ENCODE measurements at places on chromosomes 7 and 10.

- no peak for DNase-seq
These were observed 51.2 kb downstream of the NPTX2 start for GRCh38 chr7:98668255-98668654.

DNA sequence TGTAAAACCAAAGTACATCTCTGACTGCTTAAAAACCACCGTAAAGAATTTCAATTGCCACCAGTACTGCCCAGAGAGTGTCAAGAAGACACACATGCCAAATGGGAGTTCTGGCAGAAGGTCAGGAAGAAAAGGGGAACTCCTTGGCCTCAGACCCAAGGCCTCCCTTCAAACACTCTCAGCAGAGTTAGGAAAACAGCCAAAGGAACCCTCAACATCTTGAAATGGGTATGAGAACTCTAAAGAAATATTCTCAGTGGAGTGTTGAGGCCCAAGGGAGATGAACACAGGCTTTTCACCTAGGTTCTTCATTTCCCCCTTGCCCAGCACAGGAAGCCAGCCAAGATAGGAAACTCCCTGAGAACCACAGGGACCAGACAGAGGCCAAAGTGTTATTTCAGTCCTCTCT lies 96.1 kb upstream of the ASAH2 start:
- no peak for DNase-seq

DNA sequence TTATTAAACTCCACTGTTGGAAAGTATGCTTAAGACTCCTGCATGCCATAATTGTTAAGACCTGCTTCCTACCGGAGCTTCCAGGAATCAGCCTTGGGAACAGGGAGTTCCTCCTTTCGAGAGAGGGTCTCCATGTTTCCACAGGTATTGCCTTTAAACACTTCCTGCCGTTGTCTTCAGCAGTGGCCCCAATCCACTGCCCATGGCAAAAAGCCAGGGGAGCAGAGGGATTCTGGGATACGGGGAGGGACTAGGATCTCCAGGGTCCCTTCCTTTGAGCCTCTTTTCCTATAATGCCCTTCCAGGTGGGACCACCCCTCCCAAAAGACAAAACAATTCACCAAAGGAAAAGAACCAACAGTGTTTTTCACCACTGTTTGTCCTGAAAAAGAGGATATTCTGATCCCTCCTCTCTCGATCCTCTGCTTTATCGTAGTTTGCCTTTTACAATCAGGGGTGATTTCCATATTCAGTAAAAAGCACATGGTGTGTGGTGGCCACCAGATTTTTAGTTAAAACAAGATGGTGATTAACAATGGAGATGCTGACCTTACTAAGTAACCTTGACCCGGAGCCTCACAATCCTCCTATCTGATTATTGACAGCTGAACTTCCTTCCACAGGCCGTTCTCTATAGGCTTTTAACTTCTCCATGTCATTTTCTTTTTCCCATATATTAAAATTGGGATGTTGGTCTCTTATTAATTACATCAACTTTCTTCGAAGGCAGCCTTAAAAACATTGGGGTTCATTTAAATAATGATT lies 36.0 kb downstream of the LRRC72 start:
- no peak for DNase-seq

GRCh38 chr7:18590744-18591340 lies 95.3 kb downstream of the HDAC9 start:
- no peak for DNase-seq

DNA sequence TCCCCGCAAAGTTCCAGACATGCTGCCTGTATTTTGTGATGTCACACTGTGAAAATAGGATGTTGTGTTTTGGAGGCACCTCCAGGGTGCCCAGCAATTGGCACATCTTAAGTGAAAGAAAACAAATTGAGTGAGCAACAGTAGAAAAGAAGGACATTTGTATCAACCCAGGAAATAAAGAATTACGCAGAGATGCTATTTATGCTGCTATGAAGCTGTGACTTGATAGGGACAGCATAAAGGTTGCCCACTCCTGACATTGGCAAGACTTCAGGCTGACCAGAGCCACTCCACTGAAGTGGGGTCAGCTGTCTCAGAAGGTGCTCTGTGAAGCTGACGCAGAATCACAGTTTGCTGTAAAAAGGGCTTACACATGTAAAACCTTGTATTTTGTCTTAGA lies 729.9 kb upstream of the GALNT17 start:
- no peak for DNase-seq

DNA sequence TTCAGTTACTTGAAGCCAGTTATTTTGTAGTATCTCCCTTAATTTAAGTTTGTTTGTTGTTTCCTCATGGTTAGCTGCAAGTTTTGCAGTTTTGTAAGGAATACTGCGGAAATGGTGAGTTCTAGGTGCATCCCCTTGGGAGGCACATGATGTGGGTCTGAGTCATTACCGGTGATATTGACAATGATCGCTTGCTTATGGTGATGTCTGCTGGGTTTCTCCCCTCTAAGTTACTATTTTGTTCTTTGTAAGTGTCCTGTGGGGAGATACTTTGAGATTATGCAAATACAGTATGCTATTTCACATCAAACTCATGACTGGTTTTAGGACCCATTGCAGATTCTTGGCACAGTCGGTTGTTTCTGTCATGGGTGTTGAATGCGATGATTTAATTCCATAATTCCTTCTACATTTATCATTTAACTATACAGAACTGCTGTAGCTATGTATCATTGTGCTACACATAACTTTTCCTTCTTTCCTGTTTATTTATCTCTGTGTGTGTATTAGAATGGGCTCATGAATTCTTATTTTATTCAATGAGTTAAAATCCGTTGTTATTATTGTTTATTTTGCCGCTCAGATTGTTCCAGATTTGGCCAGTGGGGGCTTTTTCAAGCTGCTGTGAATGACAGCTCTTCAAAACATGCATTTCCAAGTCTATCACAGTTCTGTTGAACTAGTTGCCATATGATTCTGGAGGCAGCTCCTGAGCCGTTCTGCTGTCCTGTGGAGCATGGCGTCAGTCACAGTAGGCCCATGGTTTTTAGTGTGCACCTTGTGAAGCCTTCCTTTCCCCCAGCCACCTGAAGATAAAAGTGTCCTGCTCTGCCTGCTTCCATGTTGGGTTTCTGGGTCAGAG lies 18.4 kb downstream of the TSPAN14 start:
- DNase-seq: no peak

DNA sequence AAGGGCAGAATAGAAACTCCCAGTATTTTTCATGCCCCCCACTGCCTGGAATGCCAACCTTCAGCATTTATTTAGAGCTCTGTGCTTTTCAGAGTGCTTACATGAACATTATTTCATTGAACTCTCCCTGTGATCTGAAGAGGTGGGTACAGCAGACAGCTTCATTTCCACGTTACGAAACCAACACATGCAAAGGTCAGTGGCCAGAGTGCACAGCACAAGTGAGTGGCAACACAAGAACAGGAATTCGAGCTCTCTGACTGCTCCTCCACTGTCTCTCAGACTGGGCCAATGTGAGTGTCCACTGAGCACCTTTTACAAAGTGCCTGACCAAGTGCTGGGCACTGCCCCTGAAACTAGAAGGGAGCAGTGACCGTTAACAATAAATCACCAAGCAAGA lies 162.9 kb downstream of the GLI3 start:
- DNase-seq: no peak

DNA sequence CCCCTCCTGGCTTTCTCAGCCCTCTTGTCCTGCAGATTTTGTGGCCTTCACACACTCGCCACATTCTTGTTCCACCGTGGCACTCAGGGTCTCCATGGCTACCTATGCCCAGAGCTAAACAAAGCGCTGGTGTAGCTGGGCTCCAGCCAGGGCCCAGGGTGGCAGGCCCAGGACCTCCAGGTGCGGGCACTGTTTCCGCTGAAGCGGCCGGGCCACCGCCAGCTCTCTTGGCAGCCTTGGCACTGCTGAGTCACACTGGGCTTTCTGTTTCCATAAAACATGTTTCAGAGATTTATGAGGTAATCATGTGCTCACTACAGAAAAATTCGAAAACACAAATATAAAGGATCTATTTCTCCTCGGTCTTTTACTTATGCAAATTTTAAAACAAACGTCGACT lies 51.3 kb downstream of the AOC1 start:
- DNase-seq: no peak

GRCh38 chr7:42666994-42667393 lies 244.9 kb downstream of the C7orf25 start:
- DNase-seq: no peak

DNA sequence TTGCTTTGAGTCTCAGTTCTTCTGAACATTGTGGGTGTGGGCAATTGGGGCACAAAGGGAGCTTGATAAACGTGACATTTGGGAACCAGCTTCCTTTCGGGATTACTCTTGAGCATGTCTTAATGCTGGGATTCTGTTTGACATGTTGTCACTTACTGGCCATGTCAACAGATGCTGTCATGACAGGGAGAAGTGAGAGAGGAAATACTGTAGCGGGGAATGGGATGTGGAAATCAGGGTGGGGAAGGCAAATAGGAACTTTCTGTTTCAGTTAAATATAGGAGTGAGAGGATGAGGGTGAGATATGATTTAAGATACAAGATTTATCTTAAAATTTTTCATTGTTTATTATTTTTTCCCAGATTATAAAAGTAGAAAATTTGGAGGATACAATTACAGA lies 83.9 kb downstream of the SEC23IP start:
- no peak for DNase-seq

- DNase-seq: no peak
These were observed 608.3 kb downstream of the MAGI2 start for GRCh38 chr7:78845155-78845554.

- DNase-seq: no peak
These were observed 271.5 kb upstream of the TEX47 start for GRCh38 chr7:89067048-89067447.

- no peak for DNase-seq
These were observed 70.3 kb upstream of the GSDME start for GRCh38 chr7:24827589-24827988.

DNA sequence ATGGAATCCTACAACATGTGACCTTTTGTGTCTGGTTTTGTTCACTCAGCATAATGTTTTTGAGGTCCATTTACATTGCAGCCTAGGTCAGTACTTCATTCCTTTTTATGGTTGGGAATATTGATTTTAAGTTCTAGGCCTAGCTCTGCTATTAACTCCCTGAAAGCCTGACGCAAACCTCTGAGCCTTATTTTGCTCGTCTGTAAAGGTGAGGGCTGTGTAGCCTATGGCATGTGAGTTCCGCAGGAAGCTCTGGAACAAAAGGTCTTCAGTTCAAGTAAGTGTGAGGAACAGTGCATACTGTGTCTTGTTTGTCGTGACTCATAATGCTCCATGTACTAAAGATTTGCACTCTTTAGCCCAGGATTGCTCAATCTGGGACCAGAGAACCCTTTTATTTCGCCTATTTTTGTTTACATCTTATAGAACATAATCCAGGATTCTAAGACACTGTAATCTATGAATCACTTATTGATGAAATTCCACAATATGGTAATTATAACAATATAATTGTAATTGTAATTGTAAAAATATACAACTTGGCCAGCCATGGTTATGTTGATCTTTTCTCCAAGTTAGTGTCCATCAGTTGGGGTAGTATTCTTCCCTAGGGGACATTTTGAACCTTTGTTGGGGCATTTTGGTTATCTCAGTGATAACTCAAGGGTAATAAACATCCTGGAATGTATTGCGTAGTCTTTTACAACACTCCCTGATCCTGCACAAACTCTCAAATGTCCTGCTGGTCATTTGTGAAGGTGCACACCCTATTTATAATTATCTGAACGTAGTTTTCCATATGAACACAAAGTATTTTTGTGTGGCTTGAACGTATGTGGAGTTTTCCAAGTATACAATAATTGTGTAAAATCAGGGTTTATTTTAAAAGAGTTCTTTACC lies 184.7 kb downstream of the VTI1A start:
- no peak for DNase-seq

DNA sequence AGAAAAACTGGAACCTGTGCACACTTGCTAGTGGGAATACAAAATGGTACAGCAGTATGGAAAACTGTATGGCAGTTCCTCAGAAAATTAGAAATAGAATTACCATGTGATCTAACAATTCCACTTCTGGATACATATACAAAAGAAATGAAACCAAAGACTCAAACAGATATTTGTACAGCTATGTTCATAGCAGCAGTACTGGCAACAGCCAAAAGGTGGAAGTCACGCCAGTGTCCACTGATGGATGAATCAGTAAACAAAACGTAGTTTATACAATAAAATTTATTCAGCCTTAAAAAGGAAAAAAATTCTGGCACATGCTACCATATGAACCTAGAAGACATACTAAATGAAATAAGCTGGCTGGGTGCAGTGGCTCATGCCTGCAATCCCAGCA lies 23.0 kb downstream of the IDE start:
- DNase-seq: no peak

DNA sequence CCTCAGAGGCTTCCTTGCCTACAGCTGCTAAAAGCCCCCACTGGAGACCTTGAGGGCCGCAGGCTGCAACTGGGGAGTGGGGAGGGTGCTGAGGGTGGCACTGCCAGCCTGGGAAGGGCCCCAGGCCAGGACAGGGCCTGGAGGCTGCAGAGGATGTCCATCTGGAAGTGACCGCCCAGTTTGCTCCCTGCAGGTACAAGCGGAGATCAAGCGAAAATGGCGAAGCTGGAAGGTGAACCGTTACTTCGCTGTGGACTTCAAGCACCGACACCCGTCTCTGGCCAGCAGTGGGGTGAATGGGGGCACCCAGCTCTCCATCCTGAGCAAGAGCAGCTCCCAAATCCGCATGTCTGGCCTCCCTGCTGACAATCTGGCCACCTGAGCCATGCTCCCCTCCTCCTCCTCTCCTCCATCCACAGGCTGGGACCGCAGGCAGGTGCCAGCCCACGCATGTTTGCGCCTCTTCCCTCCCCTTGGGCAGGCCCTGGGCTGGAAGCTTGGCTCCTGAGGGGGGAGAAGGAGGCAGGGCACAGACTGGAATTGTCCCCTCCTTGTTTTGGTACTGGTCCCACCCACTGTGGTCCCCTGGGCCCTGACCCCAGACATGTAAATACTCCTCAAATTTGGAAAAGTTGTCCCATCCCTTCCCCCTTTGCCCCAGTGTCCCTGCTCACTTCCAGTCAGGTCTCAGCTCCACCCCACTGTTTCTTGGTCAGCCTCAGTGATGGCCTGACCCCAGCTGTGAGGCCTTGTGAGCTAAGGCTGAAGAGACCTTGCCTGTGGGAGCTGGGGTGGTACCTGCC lies 54.4 kb downstream of the ADCYAP1R1 start:
- DNase-seq: no peak

DNA sequence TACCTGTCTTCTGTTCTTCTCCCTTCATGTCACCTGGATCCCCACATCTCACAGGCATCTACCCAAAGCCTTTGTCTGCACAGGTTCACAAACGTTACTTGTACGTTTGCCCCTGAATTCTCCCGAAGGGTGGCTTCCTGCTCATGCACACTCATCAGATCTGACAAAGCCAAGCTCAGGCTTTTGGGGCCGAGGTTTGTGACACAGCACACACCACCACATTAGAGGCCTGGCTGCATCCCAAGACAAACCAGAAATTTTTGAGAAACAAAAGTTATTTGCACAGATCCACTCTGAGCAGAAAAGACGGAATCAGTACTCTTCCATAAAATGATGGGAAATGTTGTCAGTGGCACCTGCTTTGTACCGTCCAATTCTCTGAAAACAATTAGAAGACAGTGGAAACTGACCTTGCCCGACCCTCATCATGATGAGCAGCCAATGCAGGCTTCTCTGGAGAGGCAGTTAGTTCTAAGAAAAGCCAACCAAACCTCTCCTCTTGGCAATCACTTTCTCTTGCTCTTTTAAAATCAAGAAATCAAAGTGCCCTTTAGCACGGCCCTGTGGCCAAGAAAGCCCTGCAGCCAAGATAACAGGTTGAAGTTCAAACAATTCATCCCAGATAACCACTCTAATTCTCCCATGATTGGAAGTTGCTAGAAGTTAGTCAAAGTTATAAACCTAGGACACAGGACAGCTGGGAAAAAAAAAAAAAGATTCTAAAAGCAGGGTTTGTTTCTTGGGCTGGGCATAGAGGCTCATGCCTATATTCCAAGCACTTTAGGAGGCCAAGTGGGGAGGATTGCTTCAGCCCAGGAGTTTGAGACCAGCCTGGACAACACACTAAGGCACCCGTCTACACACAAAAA lies 13.6 kb upstream of the SVIL start:
- no peak for DNase-seq
